ENCODE measurements at places on chromosomes 16 and 17. TPM values are rescaled to one million over a fixed set of nuclear protein-coding genes. Genes with fewer than 3 reads are reported as not detected.

CES5A gene
- not detected for total RNA-seq

PPL gene
- total RNA-seq = 9.2 TPM

REXO5 gene
- total RNA-seq = 9.5 TPM

DNA sequence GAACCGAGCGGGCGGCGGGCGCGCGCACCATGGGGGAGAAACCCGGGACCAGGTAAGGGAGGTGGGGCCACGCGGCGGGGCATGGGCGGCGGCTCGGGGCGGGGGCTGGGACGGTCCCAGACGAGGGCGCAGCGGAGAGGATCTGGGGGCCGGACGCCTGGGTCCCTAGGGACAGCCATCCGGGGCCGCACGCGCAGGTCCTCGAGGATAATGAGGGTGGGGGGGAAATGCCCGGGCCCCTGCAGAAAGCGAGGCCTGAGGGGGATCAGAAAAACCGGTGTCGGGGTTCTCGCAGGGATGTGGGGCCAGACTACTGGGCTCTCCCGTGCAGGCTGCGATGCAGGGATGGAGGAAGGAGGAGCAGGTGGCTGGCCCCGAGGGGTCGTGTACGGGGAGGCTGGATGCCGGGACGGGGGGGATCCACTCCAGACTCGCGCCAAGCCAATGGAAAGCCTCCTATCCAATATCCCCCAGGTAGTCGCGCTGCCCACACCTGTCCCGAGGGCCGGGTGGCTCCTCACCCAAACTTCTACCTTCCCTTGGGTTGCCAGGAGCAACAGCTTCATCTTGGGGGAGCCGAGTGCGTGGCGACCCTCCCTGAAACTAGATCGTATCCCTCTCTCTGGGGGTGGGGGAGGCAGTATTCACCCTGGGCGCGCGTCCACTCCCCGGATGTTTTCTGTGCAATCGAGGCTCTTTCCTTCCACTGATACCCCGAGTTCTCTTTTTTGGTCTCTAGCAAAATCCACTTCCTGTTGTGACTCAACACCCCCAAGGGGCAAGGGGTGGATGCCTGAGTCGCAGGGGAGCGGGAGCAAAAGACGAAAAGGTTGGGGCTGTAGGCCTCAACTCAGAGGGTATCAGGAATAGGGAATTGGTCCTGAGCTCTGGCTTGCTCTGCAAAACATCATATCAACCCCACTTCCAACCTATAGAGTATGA is 532 bp downstream of the ARRB2 start:
- no peak for DNase-seq

DNA sequence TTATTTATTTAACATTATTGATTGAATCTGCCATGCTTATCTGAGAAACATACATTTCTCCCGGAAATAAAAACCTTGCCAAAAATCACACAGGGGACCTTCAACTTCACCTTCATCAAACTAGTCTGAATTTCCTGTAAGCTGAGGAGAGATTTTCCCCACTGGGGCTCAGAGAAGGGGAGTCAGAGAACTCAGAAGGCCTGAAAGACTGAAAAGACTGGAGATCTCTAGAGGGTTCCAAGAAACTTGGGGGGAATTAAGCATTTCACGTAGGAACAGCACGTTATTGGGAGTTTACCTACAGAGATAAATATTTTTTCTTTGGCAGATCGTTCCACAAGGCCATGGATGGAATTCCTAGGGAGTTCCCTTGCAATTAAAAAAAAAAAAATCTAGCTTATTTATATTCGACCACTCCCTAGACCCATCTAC is 528 bp upstream of the NOL11 start:
- no peak for DNase-seq

NPW gene
- 2.0 TPM for total RNA-seq

DNA sequence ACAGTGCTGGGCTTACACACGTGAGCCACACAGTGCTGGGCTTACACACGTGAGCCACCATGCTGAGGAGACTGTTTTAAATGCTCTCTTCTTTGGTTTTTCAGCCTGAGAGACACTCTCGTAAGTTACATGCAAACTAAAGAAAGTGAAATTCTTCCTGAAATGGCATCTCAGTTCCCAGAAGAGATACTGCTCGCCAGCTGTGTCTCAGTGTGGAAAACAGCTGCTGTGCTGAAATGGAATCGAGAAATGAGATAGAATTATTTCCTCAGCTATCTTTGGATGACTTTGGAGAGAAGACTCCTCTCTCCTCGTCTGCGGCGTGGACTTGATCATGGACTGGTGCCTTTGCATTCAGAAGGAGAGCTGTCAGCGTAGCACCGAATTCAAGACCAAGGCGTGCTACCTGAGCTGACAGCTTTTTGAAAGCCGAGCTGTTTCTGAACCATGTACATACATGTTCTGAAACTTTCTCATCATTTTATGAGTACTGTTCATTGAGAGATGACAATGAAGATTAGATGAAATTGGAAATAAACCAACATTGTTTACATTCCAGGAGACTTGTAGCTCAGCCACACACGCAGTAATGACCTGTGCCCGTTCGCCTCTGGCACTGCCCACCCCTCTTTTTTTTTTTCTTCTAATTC is 21.6 kb upstream of the ENDOV start:
- peak; percentile 1 for DNase-seq

DNA sequence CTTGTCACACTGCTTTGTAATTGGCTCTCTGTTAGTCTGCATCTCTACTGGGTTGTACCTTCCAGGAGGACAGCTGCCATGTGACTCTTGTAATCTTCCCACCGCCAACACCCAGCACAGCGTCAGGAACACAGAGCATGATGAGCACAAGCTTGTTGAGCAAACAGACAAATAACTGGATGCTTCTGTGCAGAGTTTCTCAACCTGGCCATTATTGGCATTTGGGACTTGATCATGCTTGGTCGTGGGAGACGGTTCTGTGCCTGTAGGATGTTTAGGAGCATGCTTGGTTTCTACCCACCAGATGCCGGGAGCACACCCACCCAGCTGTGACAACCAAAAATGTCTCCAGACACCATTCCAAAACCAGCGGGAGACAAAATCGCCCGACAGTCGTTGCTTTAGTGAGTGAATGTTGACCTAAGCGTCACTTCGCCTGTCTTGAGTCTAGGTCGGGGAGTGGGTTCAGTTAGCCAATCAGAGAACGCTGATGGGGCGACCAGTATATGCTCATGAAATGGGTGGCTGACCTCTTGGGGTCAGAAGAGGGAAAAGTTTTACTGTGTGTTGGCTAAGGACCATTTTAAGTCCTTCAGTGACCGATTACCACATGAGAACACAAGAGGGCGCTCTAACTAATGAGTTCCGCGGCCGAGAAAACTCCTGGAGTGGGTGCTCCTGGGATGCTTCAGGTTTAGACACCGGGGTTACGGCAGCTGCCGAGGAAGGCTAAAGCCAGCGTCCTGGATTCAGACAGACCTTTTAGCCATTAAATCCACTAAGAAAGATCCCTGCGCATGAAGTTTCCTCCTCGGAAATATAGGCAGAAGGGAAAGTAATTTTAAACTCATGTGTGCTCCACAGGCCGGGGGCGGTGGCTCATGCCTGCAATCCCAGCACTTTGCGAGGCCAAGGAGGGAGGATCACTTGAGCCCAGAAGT is 57.8 kb upstream of the TEX2 start:
- DNase-seq = peak; percentile 88

GRCh38 chr16:1942810-1943726 is at the start of gene MSRB1:
Gene MSRB1, minus strand, starts transcription at chr16:1943199. Its CDS starts 43 bp downstream, at chr16:1943156.
- DNase-seq = peak; percentile 100

ANKRD40CL gene
- not detected for total RNA-seq

- DNase-seq = no peak
Observed at GRCh38 chr17:46127524-46127923, 65.7 kb downstream of the KANSL1 start.

DNA sequence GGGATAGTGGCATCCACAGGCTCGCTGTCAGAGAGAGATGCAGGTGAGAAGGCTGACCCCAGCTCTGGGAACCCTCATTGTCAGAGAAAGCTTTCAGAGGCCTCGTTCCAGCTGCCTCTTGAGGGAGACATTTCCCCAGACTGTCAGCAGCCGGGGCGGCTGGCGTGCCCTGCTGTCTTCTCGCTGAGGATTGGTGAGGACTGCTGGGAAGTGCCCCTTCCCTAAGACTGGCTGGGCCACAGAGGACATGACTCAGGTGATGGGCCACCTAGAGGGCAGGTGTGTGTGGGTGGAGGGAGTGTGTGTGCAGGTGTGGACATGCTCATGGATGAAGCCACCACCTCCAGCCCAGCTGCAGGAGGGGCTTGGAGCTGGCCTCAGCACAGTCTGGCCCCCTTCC is 25.3 kb downstream of the SPACA3 start:
- peak; percentile 48 for DNase-seq

DNAAF8 gene
- 1.1 TPM for total RNA-seq

Data from H7 (cell line).